ENCODE measurements at places on chromosomes 6 and 20.

DNA sequence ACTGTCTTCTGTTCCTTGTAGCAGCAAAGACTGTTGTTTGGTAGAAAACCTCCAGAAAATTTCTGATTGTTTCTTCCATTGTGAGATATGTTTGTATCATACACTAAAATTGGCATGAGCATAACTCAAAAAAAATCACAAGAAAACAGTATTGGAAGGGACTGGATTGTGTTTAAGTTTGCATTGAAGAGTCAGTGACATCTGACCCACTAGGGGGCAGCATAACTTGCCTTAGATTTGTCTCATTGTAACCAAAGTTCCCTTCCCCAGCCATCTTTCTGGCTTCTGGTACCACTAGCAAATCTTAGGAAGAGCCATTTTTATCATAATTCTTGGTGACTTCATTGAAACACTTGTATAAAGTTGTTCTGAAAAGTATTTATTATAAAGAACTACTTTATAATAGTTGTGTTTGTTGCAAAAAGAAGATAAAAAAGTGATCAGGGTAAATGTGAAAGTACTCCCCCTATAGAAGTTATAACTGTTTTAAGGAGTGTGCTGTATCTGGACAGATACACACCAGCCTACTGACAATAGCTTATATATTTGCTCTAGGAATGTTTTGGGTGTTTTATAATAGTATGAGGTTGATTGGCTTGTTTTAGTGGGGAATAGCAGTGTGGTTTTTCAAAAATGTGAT, 7.7 kb downstream of the CSTF1 start:
- peak; percentile 76 for DNase-seq

DNA sequence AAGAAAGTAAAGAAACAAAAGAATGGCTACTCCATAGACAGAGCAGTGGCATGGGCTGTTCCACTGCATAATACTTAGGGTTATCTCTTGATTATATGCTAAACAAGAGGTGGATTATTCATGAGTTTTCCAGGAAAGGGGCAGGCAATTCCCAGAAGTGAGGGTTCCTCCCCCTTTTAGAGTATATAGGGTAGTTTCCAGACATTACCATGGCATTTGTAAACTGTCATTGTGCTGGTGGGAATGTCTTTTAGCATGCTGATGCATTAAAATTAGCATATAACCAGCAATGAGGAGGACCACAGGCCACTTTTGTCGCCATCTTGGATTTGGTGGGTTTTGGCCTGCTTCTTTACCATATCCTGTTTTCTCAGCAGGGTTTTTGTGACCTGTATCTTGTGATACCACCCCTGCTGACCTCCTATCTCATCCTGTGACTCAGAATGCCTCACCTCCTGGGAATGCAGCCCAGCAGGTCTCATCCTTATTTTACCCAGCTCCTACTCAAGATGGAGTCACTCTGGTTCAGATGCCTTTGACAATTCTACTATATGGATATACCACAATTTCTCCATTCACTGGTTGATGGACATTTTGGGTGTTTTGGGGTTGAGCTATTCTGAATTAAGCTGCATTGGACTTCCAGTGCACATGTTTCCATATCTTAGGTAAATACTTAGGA, 280.6 kb downstream of the FARS2 start:
- DNase-seq = no peak

- DNase-seq = peak; percentile 92
Measured at GRCh38 chr6:131867744-131868143, 59.9 kb downstream of the ENPP1 start.

- no peak for DNase-seq
Measured at GRCh38 chr6:121666814-121667213, 231.4 kb downstream of the GJA1 start.

- DNase-seq = no peak
Measured at GRCh38 chr6:156402227-156402626, 375.0 kb upstream of the ARID1B start.

DNA sequence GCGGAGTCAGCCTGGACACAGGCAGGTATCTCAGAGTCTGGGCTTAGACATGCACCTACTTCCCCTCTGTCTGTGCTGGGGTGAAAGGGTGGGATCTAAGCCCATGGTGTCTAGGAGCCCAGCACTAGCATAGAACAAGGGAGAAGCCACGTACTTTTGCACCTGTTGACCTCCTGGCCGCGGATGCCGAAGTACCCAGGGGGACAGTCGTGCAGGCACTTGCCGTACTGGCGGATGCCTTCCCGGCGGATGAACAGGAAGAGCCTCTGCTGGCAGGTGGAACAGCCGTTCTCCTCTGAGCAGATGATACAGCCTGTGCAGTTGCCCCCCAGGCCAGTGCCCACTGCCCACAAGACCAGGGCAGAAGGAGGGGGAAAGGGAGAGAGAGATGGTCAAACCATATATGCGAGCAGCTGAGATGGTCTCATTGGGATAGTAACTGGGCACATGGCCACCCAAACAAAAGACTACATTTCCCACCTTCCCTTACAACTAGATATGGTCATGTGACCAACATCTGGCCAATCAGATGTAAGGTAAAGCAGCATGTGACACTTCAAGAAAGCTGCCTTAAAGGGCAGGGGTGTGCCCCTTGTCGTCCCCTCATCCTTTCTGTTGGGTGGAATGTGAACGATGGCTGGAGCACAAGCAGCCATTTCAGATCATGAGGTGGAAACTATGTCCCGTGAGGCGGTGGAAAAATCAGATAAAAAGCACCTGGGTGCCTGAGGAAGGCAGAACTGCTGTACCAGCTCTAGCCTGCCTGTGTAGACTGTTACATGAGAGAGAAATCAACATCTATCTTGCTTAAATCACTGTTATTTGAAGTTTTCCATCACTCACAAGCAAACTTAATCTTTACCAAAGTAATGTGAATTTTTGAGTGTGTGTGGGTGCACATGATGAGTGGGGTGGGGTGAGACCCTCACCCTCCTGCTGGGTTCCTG, 34.0 kb downstream of the RSPO4 start:
- DNase-seq = peak; percentile 58

- no peak for DNase-seq
Measured at GRCh38 chr6:39048481-39049399, at the start of gene GLP1R. GLP1R (plus strand) TSS chr6:39048781; CDS start chr6:39048841, 60 bp downstream.

GRCh38 chr20:59606566-59606965, 2.2 kb downstream of the PHACTR3 start:
- no peak for DNase-seq

DNA sequence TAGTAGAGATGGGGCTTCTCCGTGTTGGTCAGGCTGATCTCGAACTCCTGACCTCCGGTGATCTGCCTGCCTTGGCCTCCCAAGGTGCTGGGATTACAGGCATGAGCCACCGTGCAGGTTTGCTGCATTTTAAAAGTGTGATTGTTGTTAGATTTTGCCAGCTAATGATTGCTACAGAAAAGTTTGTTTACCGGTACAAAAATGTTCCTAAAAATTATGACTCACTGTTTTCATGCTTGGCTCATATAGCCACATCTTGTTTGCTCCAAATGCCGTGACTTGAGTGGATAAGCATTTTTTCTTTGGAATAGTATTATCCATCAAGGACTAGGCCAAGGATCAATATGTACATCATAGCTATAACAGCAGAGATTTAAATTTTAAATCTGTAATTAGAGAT, 24.3 kb downstream of the LRRN4 start:
- no peak for DNase-seq

- DNase-seq = peak; percentile 94
Measured at GRCh38 chr20:47318027-47318585, 38.4 kb downstream of the ZMYND8 start.

All from HepG2 (cell line).